ENCODE measurements at places on chromosomes 16 and 17.

DNA sequence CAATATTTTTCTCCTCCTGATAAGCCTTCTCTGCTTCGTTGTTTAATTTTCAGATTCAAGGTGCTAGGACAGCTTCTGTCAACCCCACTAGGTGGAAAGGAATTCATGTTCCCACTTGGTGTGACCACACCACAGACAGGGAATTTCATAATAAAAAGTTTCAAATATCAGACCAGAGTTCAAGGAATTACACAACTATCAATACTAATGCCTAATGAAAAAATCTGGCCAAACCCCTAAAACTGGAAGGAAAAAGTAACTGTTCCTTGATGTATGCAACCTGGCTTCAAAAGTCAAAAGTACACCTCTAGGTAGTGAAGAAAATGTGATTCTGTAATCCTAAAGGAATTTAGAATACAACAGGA, 87.8 kb upstream of the CORO6 start:
- no peak for DNase-seq

GRCh38 chr16:5033256-5034166, at the start of gene NAGPA:
Gene NAGPA, minus strand, starts transcription at chr16:5033935. Its CDS starts 21 bp downstream, at chr16:5033914.
- DNase-seq, result peak; percentile 63

DNA sequence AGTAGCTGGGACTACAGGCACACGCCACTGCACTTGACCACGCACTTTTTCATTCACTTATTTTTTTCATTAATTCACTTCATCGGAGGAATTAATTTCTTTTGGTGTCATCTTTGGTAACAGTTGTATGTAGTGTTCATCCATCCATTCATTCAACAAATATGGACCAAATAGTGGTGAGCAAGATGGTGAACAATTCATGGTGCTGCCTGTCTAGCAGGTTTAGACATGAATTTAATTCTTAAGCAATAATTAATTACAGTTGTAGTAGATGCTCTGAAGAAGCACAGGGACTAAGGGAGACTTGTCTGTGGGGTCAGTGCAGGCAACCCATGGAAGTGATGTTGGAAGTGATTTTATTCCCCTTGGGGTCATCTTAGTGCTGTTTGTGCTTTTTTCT, 22.4 kb downstream of the GDE1 start:
- no peak for DNase-seq

DNA sequence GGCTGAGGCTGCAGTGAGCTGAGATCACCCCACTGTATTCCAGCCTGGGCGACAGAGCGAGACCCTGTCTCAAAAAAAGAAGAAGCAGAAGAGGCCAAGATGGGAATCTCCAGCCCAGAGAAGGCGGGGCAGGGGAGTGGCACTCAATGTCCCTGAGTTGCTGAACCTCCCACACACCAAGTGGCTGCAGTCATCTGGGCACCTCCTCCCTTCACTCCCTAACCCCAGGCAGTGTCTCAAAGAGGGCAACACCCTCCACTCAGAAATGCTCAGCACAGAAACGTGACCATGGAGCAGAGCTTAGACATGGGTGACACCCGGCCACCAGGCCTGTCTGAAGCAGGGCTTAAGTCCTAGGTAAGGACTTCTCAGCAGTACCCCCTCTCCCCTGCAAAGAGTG, 36.3 kb upstream of the BCAR1 start:
- DNase-seq, result no peak

GRCh38 chr17:63805591-63805990, 21.6 kb upstream of the PSMC5 start:
- DNase-seq, result no peak

DNA sequence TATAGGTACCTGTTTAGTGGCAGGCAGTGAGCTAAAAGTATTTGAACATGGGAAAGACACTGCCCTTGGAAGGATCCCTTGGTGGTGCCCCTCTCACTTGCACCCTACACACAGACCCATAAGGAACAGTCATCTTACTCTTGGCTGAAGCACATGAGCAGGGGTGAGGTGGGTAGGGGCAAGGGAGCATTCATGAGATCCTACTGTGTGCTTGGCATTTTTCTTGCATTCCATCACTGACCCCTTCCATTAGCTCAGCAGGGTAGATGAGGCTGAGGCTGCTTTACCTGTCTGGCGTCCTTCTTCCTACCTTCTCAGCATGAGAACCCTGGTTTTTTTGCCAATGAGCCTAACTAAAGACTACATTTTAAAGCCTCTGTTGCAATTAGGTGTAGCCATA, 48.3 kb downstream of the CCT6B start:
- no peak for DNase-seq

DNA sequence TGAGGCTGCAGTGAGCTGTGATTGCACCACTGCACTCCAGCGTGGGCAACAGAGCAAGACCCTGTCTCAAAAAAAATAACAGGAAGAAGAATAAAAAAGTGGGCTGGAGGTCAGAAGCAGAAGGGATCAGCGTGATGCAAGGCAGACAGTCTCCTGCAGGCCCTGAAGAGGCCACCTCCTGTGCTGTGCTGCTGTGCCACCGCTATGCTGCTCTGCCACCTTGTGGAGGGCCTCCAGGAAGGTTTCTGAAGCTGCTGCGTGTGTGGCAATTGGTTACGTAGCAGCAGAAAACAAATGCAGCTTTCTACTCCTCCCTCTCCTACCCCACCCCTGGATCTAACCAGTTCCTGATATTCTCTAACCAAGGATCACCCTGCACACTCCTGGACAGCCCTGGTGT, 815.5 kb downstream of the KCNJ18 start:
- no peak for DNase-seq

GRCh38 chr17:64216338-64217248, 46.5 kb downstream of the TEX2 start:
- DNase-seq, result no peak

DNA sequence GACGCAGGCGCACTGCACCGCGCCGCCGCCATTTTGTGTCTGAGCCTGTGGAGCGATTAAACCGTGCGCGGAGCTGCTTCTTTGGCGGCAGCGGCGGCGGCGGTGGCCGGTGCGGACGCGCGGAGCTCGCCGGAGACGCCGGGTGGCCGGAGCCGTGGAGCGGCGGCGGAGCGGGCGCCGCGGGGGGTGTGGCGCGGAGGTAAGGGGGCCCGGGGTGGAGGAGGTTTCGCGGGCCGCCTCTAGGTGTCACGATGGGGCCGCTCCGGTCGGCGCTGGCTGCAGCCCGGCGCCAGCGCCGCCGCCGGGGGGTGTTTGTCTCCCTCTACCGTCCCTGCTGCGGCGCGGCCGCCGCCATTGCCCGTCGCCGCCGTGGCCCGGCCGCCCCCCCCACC, at the start of gene CTCF:
Gene CTCF, plus strand, starts transcription at position 1 of the 392 bp plus-strand sequence. CDS start 48,307 bp downstream, outside the sequence.
- DNase-seq, result peak; percentile 80

DNA sequence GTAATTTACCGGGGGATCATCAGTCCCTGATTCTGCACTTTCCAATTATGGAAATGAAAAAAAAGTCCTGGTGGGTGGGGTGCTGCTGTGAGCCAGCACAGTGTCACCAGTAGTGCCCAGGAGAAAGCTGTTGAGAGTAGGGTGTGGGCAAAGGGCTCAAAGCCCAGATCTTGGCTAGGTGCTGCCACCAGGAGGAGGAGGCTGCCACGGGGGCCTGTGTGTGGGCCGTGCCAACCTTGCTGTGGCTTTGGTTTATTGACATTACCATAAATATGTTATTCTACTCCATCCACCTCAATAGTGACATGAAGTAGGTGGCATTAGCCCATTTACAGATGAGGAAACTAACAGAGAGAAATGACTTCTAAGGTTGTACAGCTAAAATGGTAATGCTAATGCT, 6.7 kb upstream of the PRPSAP2 start:
- no peak for DNase-seq

DNA sequence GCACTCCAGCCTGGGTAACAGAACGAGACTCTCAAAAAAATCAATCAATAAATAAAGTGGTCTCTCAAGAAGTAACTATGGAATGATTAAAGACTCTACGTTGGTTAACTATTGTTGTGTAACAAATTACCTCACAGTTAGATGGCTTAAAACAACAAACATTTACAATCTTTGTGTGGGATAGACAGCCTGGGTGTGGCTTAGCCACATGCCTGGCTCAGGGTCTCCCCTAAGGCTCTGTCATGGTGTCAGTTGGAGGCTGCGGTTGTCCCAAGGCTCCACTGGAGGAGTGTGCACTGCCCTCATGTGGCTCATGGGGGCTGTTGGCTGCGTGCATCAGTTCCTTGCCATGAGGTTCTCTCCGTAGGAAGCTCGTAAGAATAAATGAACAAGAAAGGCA, 294.5 kb downstream of the SNX29 start:
- peak; percentile 4 for DNase-seq

GRCh38 chr16:12097523-12098428, 121.2 kb downstream of the SNX29 start:
- no peak for DNase-seq

GRCh38 chr17:8695241-8695640, 49.4 kb downstream of the CCDC42 start:
- no peak for DNase-seq

- peak; percentile 33 for DNase-seq
Measured at GRCh38 chr16:56679818-56680217, 2.5 kb upstream of the MT1X start.

GRCh38 chr16:20614186-20615141, 38.3 kb upstream of the ACSM2B start:
- no peak for DNase-seq

- no peak for DNase-seq
Measured at GRCh38 chr16:87764600-87765472, 950 bp downstream of the KLHDC4 start.

DNA sequence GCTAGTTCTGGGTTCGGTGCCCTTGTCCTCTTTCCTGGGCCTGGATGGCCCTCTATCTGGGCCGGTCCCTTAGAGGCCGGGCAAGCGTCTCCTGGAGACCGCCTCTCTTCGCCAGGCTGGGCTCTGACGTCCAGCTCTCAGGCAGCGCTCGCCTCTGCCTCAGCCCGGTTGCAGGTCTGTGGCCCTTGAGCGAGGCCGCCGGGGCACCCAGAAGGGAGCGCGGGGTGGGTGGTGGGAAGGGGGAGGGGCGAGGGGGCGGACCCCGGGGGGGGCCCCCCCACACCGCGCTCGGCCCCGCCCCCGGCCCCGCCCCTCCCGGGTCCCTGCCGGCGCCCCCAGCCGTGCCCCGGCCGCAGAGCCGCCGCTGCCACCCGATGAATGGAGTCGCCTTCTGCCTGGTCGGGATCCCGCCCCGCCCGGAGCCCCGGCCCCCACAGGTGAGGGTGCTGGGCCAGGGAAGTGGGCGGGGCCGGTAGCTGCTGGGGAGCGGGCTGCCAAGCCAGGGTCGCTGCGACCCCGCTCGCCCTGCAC, at the start of gene ARHGAP23:
Gene ARHGAP23, plus strand, starts transcription at position 353 of the 531 bp plus-strand sequence. Its CDS starts 22 bp downstream, at position 375.
- peak; percentile 69 for DNase-seq

DNA sequence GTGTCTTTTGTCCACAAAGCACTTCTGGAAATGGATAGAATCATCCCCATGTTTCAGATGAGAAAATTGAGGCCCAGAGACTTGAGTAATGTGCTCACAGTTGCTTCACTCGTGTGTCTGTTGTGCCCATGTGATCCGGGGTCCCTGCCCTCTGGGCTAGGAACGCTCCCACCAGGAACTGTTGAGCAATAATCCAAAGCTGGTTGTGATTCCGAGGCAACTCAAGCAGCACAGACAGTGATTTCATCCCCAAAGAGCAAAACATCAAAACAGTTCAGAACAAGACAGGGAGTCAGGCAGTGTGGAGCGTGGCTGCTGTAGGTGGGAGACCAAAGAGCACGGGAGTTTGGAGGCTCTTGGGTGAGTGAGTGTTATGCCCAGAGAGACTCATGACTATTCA, 205.0 kb upstream of the ASIC2 start:
- no peak for DNase-seq

- DNase-seq, result no peak
Measured at GRCh38 chr16:84943620-84944019, 67.7 kb downstream of the ZDHHC7 start.

All from PC-9 (cell line).